Mesendoderm (in vitro differentiated cells): ENCODE measurements at places on chromosomes 7 and 10.

DNA sequence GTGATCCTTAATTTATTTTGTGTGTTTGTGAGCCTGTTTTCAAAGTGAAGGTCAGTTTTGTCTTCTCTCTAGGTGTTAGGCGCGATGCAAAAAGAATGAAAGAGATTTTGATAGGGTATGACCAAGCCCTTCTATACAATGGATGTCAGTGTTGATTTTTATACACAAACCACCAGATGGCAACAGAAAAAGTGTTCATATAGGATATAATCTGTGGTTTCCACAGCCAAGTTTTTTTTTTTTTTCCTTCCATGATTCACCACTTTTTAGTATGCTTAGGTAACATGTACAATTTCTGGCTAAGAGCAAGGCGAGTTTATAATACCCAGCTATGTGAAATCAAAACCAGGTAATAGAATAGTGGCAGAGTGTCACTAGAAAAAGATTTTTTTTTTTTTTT, 8.1 kb downstream of the SDK1 start:
- DNase-seq = no peak

GRCh38 chr10:49158915-49159314, 25.1 kb upstream of the FAM170B start:
- no peak for DNase-seq

DNA sequence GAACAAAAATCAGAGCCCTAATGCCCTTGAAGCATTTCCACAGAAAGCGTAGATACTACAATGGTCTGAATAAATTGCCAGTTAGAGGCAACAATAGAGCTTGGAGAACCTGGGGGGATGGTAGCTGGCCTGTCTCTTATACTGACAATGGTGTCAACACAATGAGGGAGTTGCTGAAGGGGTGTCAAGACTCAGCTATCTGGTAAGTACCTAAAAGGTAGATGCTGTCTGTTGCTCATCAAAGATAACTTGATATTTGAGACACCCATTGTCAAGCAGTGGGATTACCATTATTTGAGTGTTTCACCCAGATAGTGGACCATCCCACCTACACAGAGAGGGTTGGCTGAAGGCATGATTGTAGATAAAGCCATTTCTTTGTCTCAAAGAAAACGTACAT, 72.8 kb downstream of the PDE1C start:
- peak; percentile 51 for DNase-seq

GRCh38 chr10:91566115-91566514, 66.8 kb downstream of the PPP1R3C start:
- no peak for DNase-seq

DNA sequence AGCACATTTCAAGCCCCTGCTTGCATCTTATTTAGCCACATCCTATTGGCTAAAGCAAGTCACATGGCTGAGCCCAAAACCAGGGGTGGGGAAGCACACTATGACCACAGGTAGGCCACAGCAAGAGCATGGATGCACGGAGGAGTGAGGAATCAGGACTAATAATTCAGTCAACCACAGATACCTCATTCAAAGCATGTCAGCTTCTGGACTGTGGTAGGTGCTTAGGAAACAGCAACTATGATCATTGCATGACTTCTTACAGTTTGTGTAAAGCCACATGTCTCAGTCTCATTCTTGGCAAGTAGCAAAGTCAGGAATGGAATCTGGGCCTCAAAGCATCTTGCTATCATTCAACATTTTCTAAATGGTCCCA, 79.0 kb upstream of the EMX2 start:
- DNase-seq = no peak

- DNase-seq = peak; percentile 82
These were observed 35.2 kb downstream of the FAM53B start for GRCh38 chr10:124708922-124709520.

DNA sequence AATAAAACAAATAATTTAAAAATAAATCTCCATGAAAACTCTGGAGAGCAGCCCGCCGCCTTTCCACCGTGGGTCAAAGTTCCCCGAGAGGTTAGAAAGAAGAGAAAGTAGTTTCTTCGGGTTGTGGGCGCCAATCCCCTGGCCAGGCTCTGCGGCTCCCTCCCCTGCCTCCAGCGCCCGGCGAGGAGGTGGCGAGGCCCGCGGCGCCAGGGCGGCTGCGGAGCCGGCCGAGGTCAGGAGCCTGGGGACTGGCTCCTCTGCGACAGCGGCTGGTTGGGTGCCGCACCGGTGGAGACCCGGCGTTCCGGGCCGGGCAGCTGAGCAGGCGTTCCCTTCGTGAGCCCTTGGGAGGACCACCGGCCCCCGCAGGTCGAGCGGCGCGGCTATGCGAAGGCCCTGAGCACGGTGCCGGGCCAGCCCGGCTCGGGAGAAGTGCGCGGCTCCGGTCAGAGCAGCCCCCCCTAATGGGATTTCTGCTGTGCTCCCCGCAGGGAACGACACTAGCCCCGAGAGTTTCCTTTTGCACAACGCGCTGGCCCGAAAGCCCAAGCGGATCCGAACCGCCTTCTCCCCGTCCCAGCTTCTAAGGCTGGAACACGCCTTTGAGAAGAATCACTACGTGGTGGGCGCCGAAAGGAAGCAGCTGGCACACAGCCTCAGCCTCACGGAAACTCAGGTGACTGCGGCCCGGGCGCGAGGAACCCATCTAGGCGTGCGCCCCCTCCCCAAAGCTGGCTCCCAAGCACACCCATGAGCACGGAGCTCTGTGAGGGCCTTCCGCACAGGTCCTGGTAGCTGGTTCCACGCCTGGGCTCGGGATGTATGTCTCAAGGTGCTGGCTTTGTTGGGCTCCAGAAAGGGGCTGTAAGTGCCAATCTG, 2.8 kb downstream of the EMX2 start:
- DNase-seq = peak; percentile 69

GRCh38 chr7:132558815-132559214, 17.5 kb downstream of the PLXNA4 start:
- no peak for DNase-seq

GRCh38 chr7:1290026-1290678, 57.5 kb downstream of the UNCX start:
- DNase-seq = peak; percentile 32

DNA sequence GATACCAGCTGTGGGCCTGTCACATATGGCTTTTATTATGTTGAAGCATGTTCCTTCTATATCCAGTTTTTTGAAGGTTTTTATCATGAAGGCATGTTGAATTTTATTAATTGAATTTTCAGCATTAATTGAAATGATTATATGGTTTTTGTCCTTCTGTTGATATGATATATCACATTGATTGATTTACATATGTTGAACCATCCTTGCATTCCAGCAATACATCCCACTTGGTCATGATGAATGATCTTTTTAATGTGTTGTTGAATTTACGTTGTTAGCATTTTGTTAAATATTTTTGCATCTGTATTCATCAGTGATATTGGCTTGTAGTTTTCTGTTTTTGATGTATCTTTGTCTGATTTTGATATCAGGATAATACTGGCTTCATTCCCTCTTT, 21.2 kb downstream of the PRSS37 start:
- DNase-seq = no peak

- no peak for DNase-seq
These were observed 154.2 kb downstream of the EBF3 start for GRCh38 chr10:129809841-129810240.

DNA sequence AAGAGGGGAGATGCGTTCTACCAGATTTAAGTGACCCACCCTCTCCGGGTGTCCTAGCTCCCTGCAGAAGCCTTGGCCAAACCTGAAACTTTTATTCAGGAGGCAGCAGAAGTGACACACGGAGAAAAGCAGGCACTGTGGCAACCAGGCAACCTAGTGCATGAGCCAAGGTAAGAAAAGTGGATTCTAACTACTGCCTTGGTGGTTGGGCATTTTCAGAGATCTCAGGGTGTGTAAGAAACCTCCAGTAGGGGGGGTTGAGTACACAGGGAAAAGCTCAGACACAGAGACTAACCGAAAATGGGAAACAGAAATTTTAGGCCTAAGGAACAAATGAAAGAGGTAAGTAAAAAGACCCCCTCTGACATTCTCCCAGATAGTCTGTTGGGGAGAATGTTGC, 645.7 kb downstream of the ANKRD7 start:
- peak; percentile 73 for DNase-seq

DNA sequence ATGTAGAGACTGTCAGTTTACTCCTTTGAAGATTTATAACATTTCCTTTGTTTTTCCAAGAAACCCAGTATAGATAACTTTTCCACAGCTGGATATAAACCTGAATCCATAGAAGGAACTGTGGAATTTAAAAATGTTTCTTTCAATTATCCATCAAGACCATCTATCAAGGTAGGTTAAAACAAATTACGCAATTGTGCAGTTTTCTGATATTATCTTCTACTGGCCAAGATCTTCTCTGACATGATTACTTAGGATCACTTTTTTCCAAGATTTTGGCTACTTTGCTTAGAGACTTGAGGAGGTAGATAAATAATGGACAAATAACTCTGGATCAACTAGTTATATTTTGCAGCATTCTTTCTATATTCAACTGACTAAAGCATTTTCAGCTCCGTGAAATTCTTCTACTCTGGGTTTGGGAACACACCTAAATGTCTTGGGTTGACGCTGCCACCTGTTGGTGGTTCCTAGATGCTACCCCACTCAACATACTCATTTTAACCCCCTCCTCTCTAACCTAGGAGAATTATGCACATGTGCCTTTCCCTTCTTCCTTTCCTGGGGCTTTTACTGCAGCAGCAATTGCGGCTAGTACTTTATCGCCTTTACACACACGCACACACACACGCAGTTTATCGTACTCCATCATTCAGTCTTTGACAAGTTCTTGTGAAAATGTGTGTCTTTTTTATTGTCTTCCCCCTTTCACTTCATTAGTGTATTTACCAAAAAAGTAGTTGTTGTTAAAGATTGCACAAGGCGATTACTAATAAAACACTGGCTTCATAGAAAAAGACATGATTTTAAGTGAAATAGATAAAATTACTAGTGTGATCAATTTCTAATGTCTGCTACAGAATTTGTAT, 32.7 kb downstream of the ABCB5 start:
- DNase-seq = peak; percentile 84

DNA sequence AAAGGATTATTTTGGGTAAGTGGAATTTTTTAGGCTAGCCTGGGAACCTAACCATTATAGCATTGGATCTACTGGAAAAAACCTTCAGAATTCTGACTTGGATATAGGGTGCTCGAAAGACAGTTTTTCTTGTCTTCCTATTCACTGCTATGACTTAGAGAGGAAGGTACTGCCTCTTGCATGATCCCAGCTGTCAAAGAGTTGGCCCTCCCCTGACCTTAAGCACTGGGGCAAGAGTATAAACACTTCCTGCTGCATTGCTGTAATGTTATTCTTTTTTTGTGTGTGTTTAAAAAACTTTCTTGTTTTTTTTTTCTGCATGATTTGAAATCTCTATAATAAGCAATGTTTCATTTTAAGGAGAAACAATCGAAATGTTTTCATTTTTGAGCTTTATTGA, 113.0 kb downstream of the LRMDA start:
- DNase-seq = no peak
